Psoas muscle (tissue), 8 donors: ENCODE measurements at places on chromosomes 1 and 21. TPM values are rescaled to one million over a fixed set of nuclear protein-coding genes. Genes with fewer than 3 reads are reported as not detected.

DNA sequence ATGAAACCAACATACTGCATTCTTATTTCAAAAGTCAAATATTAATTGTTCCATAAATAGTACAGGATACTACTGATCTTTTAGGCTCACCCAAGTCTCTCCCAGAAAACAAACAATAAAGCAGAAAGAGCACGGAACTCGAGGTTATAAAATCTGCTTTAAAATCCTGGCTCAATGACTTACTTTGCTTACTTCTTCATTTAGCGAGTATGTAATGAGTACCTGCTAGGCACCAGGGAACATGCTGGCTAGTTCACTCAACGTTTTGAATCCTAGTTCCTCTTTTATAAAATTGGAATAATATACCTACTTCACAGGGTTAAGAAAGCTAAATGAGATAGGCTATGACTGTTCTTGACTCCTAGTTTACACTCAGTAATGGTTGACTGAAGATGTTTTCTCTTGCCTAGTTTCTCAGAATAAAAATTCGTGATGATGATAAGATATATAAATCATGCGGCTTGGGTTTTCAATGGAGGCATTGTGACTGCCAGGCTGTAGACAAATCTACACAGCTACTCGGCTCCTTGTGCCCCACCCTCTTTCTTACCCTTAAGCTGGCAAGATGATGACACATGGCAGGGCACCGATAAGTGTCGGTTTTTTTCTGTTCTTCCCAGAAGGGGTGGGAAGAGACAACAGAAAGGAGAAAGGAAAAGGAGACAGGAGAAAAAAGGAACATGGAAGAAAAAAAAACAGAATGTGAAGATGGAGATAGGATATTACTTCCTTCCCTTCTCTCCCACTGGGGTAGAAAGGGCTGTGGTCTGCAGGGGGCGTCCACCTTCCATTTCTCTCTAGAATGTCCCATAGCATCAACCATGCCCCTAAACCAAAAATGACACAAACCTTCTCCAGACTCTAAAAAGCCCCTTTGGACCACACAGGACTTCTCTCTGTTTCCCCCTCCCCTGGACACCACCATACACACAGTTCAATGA, 507.1 kb downstream of the SMYD3 start:
- H3K4me3 ChIP-seq = no peak overlapping the region
- no peak overlapping the region for H3K27ac ChIP-seq
- H3K4me1 ChIP-seq = peaks cover 2% of the 10 kb centered on the region
- H3K27me3 ChIP-seq = no peaks in the 10 kb centered on the region
- DNase-seq = no peak
- H3K36me3 ChIP-seq = no peaks in the 10 kb centered on the region

Gene STYXL2
- 134 TPM for total RNA-seq

Gene GRIK3
- total RNA-seq = not detected

- peak; percentile 2 for DNase-seq
- no peaks in the 10 kb centered on the region for H3K36me3 ChIP-seq
- no peak overlapping the region for H3K4me3 ChIP-seq
- H3K4me1 ChIP-seq = no peaks in the 10 kb centered on the region
- H3K27ac ChIP-seq = no peak overlapping the region
- peaks cover 6% of the 10 kb centered on the region for H3K27me3 ChIP-seq
These were observed 109.0 kb downstream of the SIK1 start for GRCh38 chr21:43317959-43318358.

Gene ATP6V1G3
- not detected for total RNA-seq

GRCh38 chr1:3195966-3196515, 127.0 kb downstream of the PRDM16 start:
- H3K4me3 ChIP-seq = no peak overlapping the region
- no peaks in the 10 kb centered on the region for H3K36me3 ChIP-seq
- peak overlapping the region; percentile 32 for H3K27ac ChIP-seq
- no peaks in the 10 kb centered on the region for H3K4me1 ChIP-seq

Gene ALPL
- 1.3 TPM for total RNA-seq

Gene ELAVL4
- total RNA-seq = not detected

Gene EBNA1BP2
- 20.1 TPM for total RNA-seq

DNA sequence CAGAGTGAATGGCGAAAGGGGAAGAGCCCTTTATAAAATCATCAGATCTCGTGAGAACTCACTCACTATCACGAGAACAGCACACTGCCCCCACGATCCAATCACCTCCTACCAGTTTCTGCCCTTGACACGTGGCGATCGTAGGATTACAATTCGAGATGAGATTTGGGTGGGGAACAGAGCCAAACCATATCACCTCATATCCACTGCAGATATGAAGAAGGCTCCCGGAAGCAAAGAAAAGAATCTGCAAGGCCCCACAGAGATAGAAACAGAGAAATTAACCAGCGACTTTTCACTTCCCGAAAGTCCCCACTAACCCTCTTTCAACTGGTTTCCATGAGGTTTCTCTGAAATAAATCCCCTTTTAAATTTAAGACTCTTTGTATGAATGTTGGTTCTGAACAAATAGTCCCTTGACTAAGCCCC, 86.2 kb upstream of the IRF2BP2 start:
- DNase-seq = no peak
- H3K4me3 ChIP-seq = no peak overlapping the region
- H3K27me3 ChIP-seq = no peaks in the 10 kb centered on the region
- H3K4me1 ChIP-seq = peaks cover 24% of the 10 kb centered on the region

DNA sequence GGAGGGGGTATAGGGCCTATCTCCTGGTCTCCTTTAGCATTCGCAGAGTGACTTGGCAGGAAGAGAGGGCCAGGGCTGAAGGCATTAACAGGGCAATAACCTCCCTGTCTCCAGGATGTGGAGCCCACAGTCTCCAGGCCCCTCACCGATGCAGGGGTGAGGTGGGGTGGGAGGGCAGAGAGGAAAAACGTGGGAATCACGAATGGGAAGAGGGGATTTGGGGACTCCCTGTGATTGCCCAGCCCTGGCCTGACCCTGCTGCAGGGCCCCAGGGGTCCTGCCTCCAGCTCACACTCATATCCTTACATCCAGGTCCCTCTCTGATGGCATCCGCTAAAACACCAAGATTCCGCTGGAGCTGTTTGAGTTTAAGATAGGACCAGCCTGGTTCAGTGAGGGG, 14.6 kb downstream of the TFAP2E start:
- no peak overlapping the region for H3K4me3 ChIP-seq
- H3K36me3 ChIP-seq = no peaks in the 10 kb centered on the region
- DNase-seq = no peak
- H3K27me3 ChIP-seq = no peaks in the 10 kb centered on the region
- no peak overlapping the region for H3K27ac ChIP-seq

Gene LPAR3
- not detected for total RNA-seq

DNA sequence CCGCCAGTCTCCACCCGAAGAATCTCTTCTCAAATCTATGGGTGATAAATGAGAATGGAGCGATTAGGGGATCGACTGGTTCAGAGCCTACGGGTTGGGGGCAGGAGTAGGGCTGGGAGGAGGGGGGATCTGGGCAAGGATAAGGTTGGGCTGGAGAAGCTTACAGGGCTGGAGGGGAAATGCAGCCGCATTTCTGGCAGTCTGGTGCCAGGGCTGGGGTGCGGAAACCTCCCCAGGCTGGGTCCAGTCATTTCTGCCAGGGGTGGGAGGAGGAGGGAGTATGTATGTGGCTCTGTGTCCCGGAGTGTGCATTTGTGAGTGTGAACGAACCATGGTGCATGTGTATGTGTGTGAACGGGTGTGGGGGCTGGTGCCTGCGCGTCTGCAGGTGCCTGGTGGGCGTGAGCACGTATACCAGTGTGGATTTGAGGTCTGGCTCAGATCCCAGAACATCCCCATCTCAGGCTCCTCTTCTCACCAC, 10.2 kb downstream of the C1orf216 start:
- no peaks in the 10 kb centered on the region for H3K36me3 ChIP-seq
- H3K27ac ChIP-seq = no peak overlapping the region
- DNase-seq = no peak
- H3K27me3 ChIP-seq = peaks cover 11% of the 10 kb centered on the region

Gene DENND2D
- 1.9 TPM for total RNA-seq

- no peak overlapping the region for H3K4me3 ChIP-seq
- no peaks in the 10 kb centered on the region for H3K27me3 ChIP-seq
- no peaks in the 10 kb centered on the region for H3K4me1 ChIP-seq
- H3K36me3 ChIP-seq = no peaks in the 10 kb centered on the region
- no peak overlapping the region for H3K27ac ChIP-seq
- no peak for DNase-seq
These were observed 158.1 kb upstream of the C1orf174 start for GRCh38 chr1:4058122-4058521.

- no peaks in the 10 kb centered on the region for H3K4me1 ChIP-seq
- H3K36me3 ChIP-seq = no peaks in the 10 kb centered on the region
- H3K27me3 ChIP-seq = no peaks in the 10 kb centered on the region
- H3K27ac ChIP-seq = no peak overlapping the region
These were observed 351.6 kb upstream of the NCAM2 start for GRCh38 chr21:20646431-20647165.
